Renal cortex interstitium (tissue), 15 donors: ENCODE measurements at places on chromosomes 1 and 21. TPM values are rescaled to one million over a fixed set of nuclear protein-coding genes. Genes with fewer than 3 reads are reported as not detected.
A peak's percentile ranks its signal among the peaks of the same experiment; 100 is the strongest.

- no peak for DNase-seq
Measured at GRCh38 chr1:60678391-60678790, 404.0 kb upstream of the NFIA start.

Gene RIIAD1
- not detected for polyA plus RNA-seq

Gene TNFRSF8
- polyA plus RNA-seq: 0.32 TPM

- no peak for DNase-seq
Measured at GRCh38 chr21:27804515-27804914, 837.6 kb upstream of the ADAMTS5 start.

- no peak for DNase-seq
Measured at GRCh38 chr1:73161418-73161817, 879.1 kb upstream of the NEGR1 start.

Gene IGSF3
- 30.2 TPM for polyA plus RNA-seq

Gene TINAGL1
- polyA plus RNA-seq: 40.9 TPM

Gene DCDC2B
- 0.75 TPM for polyA plus RNA-seq

Gene CD2
- 0.23 TPM for polyA plus RNA-seq

- no peak for DNase-seq
Measured at GRCh38 chr1:61992257-61992656, 202.4 kb upstream of the L1TD1 start.

GRCh38 chr1:110341146-110341871 lies 2.1 kb downstream of the RBM15 start:
- no peak for DNase-seq

Gene DCAF6
- polyA plus RNA-seq: 83.0 TPM

Gene ST6GALNAC5
- polyA plus RNA-seq: 3.2 TPM

- DNase-seq: peak; percentile 73
Measured at GRCh38 chr1:183470961-183471742, 1.1 kb upstream of the SMG7 start.

DNA sequence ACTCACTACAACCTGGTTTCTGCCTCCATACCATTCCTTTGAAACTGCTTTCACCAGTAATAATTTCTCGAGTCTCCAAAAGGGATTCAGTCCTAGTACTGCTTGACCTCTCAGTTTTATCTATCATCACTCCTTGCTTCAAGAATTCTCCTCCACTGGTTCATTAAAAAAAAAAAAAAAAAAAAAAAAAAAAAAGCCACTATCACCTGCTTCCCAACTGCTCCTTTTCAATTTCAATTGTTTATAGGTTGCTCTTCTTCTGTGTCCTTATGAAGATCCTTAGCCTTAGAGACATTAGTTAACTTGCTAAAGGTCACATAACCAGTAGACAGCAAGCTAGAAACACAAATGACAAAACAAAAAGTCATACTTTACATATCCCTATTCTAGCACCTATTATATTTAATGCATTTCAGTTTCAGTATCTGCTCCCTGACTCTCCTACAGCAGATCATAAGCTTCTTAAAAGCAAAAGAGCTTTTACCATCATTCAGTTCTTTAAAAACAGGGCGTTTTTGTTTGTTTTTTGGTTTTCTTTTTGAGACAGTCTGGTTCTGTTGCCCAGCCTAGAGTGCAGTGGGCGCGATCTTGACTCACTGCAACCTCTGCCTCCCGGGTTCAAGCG lies 7.1 kb downstream of the NRDC start:
- DNase-seq: no peak

DNA sequence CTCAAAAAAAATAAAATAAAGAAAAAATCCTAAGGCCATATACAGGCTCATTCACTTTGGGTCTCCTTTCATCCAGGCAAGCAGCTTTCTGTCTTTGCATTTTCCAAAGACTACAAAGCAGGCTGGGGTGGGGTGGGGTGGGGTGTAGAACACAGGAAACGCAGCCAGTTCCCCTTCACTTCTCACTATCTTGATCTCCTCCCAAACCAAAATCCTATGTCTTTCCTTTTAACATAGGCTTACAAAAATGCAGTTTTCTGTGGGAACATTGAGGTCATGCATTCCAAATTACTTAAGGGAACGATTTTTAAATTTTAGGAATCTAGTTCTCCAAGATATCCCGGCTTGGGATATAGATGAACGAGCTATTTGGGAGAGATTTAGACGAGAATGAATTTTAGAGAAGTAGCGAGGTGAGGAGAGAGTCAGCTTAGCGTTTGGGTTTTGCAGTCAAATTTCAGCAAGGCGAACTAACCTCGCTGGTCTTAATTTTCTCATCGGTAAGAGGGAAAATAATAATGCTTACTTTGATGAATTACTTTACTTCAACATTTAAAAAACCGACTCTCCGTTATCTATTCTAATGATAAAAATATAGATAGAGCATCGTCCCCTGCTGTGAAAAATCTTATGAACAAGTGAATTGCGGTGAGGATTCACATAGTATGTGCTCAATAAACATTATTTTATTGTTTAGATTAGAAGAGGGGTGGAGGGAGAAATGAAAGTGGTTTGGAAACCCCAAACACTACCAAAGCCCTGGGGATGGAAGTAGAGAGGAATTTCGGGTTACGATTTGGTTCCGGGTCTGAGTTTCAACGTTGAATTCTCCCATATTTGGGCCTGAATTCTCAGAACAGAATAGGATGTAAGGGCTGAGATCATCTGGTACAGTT lies 735 bp upstream of the STX12 start:
- no peak for DNase-seq

Gene ZNF683
- not detected for polyA plus RNA-seq

DNA sequence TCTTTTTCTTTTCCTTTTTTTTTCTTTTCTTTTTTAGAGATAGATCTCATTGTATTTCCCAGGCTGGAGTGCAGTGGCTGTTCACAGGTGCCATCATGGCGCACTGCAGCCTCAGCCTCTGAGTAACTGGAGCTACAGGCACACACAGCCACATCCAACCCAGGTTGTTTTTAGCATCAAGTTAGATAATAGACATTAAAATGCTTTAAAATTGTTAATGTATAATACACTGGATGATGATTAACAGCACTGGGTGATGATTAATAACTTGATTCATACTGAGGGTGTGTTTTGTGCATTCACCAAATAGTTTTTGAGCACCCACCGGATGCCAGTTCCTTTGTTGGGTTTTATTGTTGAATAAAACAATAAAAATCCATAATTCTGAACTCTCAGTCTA lies 75.2 kb downstream of the BEND5 start:
- no peak for DNase-seq

Gene ATP6V1G3
- polyA plus RNA-seq: 4.4 TPM

DNA sequence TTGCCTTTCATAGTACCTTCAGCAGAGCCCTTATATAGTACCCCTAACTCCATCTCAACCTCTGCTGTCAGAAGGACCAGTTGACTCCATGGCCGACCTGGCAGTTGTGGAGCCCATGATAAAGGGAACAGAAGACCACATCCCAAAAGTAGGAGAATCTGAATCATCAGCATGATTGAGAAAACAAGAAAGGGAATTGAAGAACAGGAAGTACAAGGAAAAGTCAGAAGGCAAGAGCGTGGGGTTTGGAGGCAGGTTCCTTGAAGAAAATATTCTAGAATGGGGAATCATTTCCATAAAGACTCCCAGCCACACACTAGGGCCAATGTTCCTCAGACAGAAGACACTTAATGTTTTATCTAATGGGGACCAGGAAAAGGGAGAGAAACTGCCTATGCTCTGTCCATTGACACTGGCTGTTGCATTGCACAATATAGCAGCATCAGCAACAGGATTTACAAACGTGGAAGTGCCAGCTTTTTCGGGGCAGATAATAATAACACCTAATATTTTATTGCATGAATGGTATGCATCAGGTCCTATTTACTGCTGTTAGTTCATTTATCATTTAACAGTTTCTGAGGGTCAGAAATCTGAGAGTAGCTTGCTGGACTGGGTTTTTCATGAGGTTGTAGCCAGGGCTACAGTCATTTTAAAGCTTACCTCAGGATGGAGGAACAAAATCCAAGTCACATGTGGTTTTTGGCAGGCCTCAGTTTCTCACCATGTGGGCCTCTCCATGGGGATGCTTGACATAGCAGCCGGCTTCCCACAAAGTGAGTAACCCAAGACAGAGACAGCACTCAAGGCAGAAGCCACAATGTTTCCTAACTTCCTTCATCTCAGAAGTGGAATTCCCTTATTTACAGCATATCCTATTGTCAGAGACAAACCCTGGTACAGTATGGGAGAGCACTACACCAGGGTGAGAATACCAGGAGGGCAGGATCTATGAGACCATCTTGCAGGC lies 483.4 kb downstream of the PLPP3 start:
- no peak for DNase-seq

Gene KRTAP19-4
- not detected for polyA plus RNA-seq
